ENCODE measurements at places on chromosomes 2 and 18.

- DNase-seq: no peak
Measured at GRCh38 chr2:210956101-210956500, 399.7 kb downstream of the CPS1 start.

DNA sequence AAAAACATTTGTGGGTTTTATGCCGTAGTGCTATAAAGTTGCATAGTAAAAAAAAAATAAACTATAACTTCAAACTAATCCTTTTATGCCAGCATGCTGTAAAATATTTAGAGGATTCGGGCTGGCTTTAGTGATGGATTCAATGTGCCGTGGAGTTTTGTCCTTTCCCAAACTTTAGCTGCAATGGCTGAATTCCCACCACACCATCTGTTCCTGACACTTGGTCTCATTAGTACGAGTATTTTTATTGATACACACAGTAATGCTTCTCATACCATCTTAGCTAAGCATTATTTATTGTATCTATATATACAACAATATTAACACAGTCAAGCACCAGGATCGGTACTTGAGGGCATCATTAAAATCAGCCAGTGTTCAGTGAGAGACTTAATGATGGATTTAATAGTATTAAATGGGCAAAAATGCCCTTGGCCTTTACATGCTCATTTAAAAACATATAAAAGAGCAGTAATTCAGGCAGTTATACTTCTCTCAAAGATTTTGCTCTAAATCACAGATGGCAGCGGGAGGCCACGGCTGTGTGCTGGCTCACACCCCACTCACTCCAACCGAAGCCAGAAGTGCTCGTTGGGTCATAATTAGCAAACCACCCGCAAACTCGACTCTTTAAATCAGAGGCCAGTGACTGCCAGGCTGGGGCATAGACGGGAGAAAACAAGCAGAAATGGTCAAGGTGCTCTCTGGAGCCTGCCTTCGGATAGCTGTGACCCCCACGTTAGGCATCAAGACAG is 297.0 kb upstream of the REV1 start:
- no peak for DNase-seq

DNA sequence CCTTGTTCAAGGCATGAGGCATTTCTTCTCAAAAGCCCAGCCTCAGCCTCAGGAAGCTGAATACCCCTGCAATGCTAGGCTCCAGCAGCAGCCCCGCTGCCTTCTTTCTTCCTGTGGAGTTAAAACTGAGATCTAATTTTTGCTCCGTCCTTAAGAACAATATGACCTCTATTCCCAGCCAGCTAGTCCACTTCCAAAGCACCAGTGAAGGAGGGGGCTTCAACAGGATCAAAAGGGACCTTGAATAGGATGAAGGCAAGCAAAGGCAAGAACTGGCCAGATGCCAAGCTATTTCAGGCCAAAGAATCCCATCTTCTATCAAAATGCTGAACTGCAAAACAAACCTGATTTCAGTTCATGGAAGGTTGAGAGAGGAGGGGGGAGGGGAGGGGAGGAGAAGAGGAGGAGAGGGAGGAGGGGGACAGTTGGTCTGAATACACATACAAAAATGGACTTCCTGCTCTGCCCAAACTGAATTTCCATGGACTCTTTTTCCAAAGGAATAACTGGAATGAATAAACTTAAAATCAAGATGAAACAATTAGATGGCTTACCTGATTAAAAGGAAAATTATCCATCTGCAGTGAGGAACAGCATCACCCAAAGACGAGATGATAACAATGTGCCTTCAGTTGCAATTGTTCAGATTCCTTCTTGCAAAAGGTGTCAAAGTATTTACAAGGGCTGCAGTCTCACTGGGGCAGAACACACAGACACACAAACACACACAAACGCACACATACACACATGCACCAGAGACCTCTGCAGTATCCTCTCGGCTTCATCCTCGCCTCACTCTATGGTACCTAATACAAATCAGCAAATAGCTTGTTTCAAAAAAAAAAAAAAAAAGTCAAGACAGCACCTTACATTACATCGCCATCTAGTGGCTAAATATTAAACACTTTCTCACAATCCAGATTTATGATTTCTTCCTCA is at the start of gene SCN1A:
Gene SCN1A, minus strand, starts transcription at position 804 of the 939 bp plus-strand sequence. CDS start 54,399 bp downstream, outside the sequence.
- no peak for DNase-seq

DNA sequence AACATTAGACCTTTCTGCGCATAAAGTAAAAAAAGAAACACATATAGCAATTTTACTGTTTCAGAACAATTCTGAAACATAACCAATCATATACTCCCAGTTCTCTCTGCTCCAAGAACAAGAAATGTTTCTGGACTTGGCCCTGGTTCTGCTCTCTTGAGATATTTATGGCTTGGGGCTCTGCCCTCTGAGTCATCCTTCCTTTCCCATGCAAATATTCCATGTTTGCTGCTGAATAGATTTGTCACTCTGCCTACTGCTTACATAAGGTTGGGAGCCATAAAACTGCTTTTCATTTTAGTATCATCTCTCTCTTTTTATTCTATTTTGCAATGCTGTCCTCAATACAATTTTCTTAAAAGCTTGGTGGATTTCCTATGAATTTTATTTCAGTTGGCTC is 499.6 kb upstream of the ACVR2A start:
- DNase-seq: no peak

- DNase-seq: no peak
Measured at GRCh38 chr2:217095511-217096205, 235.8 kb upstream of the TNP1 start.

DNA sequence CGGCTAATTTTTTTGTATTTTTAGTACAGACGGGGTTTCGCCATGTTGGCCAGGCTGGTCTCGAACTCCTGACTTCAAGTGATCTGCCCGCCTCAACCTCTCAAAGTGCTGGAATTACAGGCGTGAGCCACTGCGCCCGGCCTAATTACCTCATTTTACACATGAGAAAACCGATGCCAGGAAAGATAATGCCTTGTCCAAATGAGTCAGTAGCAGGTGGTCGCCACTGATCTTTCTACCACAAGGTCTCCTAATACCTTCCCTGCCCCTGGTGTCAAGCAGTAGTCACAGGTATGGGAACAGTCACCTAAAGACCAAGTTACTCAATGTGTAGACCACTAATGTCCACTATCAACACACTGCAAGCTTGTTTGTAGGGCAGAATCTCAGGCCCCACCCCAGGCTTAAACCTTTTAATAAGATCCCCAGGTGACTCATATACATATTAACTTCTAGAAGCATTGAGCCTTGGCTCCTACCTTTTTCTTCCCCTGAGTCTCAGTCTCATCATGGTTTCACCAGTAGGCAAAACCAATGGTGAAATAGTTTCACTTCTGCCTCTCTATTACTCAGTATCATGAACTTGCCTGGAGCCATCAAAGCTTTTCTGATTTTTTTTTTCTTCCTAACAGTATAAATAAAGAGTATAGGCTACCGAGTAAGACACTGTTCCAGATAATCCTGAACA is 6.9 kb upstream of the EPB41L5 start:
- DNase-seq: no peak

GRCh38 chr18:34647251-34647650 is 62.8 kb upstream of the DTNA start:
- no peak for DNase-seq

DNA sequence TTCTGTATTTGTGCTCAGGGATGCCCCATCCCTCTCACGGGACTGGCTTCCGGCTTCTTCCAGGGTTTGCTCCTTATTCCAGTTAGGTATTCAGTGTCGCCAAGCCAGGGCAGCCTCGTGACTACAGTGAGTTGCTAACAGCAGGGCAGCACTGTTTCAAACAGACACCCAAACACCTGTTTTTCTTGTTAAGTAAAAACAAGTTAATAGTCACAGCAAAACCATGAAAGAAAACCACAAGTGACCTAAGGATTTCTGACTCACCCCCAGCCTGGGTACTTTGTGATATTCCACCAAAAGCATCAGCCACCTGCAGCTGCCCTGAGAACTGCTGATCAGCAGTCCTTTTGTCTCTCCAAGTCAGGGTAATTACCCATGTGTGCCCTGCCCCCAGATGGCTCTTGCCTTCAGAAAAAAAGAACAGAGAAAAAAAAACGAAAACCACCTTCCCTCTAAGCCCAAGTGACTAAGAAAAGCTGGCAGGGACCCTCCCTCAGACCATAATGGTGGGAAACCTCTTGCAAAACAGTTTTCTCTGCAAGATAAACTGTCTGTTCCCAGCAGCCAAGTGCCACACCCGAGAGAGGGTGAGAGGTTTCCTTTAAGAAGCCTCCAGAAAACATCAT is 178.2 kb downstream of the ANAPC1 start:
- DNase-seq: no peak

DNA sequence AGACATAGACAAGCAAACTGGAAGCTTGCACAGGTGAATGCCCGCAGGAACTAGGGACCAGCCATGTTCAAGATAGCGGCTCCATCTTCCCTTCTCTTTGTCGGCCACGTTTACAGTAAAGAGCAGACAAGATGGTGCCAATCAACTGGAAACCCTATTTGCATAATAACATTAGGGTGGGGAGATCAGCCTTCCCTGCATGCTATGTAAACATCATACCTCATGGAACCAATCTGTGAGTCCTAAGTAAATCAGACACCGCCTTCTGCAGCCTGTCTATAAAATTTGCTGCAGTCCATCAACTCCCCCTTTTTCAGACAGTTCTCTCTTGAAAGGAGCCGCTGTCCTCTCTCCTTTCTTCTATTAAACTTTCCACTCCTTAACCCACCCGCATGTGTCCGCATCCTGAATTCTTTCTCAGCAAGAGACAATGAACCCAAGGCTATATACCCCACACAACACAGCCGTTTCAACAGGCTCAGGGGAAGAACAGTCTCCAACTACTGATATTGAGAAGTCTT is 384.4 kb downstream of the EIPR1 start:
- DNase-seq: no peak

GRCh38 chr2:121790276-121790956 is 35.0 kb downstream of the TSN start:
- DNase-seq: no peak

- no peak for DNase-seq
Measured at GRCh38 chr2:55163274-55163721, 68.8 kb downstream of the CLHC1 start.

- no peak for DNase-seq
Measured at GRCh38 chr18:67778016-67778415, 261.5 kb upstream of the DSEL start.

- DNase-seq: no peak
Measured at GRCh38 chr2:219661197-219661954, 33.9 kb downstream of the SLC4A3 start.

DNA sequence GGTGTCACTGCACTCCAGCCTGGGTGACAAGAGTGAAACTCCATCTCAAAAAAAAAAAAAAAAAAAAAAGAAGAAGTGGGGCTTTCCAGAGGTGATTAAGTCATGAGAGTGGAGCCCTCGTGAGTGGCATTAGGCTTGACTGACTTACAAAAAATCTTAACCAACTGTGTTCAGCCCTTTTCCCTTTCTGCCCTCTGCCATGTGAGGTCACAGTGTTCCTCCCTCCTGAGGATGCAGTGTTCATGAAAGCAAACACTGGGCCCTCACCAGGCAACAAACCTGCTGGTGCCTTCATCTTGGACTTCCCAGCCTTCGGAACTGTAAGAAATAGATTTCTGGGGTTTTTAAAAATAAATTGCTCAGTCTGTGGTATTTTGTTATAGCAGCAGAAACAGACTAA is 37.0 kb upstream of the METTL21A start:
- no peak for DNase-seq

GRCh38 chr2:173831312-173832229 is 133.6 kb downstream of the SP3 start:
- no peak for DNase-seq

DNA sequence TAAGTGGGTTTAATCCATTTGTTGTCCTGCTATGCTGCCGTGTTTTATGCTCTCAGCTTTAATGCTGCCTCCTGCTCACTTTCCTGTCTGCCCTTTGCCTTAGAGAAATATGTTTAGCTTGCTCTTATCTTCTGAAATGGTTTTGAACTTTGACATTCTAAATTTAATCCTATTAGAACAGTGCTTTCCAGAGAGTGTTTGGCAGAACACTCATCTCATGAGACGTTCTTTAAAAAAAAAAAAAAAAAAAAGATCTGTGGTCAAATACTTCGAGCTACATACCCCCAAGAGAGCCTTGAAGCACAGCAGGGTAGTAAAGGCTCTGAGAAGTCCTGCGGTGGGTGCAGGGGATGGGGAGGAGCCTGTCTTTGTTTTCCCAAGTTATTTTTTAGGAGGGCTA is 161.3 kb downstream of the SPP2 start:
- DNase-seq: no peak

GRCh38 chr2:136135921-136136906 is 18.3 kb upstream of the CXCR4 start:
- DNase-seq: no peak

- no peak for DNase-seq
Measured at GRCh38 chr2:240399419-240400324, 35.8 kb upstream of the GPC1 start.

DNA sequence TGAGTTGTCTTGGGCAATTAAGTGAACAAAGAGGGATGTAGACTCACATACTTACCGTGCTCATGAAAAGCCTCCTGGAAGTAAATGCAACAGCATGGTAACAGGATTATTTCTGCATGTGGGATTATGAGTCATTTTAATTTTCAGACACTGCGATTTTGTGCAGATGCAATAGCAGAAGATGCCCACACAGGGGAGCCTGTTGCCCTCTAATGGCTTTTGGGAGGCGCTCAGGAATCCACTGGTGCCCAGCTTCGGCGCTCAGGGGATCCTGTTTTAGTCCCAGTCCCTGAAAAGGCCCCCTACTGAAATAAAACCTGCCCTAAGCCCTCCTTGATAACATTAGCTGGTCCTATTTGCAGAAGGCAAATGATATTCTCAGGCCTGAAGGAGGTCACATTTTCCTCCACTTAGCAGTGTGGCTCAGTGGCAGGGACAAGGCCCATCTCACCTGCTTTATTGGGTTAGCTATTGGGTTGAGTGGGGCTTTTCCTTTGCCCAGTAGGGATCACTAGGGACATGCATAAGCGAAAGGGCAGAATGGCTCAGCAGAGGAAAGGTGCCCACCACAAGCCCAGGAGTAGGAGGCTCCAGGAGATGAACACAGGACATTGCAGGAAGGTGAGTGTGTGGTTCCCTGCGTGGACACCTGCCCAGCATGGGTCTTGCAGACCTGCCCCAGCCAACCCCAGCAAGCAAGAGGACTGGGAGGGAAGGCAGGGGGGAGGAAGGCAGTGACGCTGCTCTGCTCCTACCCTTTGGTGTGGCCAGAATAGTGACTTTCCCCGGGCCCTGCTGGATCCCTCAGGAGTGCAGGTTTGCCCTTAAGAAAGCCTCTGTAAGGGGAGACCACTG is 26.5 kb upstream of the KCNS3 start:
- no peak for DNase-seq

DNA sequence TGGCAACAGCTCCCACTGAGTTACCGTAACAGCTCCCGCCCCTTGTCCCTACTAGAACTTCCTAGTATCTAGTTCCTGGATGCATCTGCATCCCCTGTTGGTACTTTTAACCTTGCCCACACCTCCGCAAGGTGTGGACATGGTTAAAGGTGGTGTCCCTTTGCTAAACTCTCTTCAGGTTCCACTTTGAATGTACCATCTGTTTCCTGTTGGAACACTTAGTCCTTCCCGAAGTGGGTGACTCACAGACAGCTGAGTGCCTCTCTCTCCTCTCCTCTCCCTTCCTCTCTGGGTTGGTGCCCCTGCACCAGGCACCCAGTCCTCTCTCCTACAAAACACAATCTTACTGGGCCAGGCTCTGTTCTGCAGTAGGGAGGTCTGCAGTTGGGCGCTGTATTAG is 19.6 kb upstream of the REL start:
- DNase-seq: no peak

Measured in cortex of kidney (tissue), 1 donor.